ENCODE measurements at places on chromosomes 12 and 14.

DNA sequence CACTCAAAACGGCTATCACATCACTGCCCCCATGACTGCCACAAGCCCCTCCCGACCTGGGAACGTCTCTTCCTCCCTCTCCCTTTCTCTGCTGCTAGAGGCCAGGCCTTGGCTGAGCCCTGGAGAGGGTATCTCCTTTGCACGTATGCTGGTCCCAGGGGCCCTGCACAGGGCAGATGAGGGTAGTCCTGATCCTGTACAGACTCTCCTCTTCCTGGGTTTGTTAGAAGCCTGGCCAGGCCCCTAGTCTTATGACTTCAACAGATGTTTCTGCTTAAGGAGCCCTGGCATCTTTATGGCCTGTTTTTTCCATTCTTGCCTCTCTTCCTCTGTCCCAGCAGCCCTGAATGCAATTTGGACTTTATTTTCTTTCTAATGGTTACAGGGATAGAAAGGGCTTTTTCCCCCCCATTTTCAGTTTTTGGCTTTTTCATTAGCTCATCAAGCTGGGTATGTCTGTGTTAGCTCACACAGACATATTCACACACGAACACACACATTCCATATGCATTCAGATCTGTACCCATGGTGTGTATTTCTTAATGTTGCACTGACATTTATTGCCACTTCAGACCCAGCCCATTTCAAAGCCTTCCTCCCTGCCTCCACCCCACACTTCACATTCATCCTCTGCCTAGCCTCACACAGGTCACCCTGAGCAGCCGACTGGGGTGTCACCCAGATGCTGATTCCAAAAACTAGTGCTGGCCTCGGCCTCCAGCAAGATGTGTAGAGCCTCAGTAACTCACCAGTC, 203.2 kb downstream of the ZFP36L1 start:
- DNase-seq: no peak

DNA sequence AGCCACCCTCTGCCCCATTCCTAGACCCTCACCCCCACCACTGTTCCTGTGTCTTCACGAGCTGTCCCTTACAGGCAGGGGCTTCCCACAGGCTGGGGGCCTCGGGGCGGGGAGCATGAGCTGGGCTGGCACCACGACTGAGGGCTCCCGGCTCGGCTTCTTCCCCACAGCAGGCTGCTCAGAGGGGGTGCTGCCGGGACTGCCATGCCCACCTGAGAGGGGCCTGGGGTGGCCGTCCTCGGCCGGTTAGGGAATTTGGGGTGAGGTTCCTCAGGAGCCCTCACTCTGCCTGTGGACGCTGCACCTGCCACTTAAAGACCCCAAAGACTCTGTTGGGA, 6.8 kb downstream of the SLC25A47 start:
- no peak for DNase-seq

- DNase-seq: no peak
These were observed 151.5 kb downstream of the ATXN7L3B start for GRCh38 chr12:74689071-74689655.

GRCh38 chr12:50580436-50580835, 75.7 kb downstream of the DIP2B start:
- no peak for DNase-seq

- DNase-seq: no peak
These were observed 57.2 kb upstream of the DLK1 start for GRCh38 chr14:100669468-100669867.

DNA sequence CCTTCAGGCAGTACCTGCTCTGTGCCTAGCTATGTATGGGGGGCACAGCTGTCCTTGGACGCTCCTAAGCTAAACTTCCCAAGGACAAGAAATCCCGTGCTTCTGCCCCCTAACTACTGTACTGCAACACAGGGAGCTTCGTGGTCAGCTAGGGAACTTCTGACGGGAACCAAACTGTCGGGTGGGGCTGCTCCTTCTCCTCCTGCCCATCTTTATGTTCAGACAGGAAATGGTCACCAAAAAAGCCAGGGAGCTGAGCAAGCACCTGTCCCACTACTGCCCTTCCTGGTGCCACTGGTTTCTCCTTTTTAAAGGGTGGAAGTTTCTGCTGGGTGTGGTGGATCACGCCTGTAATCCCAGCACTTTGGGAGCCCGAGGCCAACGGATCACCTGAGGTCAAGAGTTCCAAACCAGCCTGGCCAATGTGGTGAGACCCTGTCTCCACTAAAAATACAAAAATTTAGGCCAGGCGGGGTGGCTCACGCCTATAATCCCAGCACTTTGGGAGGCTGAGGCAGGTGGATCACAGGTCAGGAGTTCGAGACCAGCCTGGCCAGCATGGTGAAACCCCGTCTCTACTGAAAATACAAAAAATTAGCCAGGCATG, 26.6 kb downstream of the PXN start:
- DNase-seq: no peak

- DNase-seq: no peak
These were observed 230.8 kb downstream of the DPF3 start for GRCh38 chr14:72663076-72663487.

DNA sequence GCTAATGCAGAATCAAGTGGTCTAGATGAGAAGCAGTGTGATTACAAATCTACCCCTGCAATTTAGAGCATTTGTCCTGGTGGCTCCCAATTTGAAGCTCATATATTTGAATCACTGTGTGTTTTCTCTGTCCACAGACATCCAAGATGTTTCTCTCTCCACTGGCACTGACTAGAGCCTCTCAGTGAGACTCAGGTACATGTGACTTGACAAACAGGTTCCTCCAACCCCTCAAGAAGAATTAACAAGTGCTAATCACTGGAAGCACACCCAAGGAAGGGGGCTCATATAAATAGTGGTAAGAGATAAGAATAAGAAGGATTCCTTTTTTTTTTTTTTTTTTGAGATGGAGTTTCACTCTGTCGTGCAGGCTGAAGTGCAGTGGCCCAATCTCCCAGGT, 20.5 kb downstream of the OR10G2 start:
- no peak for DNase-seq

DNA sequence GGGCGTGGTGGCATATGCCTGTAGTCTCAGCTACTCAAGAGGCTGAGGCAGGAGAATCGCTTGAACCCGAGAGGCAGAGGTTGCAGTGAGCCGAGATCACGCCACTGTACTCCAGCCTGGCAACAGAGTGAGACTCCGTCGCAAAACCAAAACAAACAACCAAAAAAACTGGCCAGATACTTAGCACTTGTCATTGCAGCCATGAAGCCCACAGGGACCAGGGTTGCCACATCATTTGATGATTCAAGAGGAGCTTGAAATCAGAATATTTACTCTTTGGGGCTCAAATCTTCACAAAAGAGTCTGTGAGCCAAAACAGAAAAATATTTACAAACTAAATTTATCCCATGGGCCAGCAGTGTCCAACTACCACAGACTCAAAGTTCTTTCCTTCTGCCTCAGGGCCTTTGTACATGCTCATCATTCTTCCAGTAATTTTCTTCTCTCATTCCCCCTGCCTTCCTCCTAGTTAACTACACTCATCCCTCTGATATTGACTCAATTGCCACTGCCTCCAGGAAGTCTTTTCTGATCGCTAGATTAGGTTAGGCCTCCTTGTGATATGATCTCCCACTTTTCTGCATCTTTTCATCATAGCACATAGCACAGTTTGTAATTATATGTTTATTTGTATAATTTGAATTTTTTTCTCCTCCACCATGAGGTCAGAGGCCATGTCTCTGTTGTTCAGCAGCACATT, 130.8 kb upstream of the PLEKHG7 start:
- DNase-seq: no peak

DNA sequence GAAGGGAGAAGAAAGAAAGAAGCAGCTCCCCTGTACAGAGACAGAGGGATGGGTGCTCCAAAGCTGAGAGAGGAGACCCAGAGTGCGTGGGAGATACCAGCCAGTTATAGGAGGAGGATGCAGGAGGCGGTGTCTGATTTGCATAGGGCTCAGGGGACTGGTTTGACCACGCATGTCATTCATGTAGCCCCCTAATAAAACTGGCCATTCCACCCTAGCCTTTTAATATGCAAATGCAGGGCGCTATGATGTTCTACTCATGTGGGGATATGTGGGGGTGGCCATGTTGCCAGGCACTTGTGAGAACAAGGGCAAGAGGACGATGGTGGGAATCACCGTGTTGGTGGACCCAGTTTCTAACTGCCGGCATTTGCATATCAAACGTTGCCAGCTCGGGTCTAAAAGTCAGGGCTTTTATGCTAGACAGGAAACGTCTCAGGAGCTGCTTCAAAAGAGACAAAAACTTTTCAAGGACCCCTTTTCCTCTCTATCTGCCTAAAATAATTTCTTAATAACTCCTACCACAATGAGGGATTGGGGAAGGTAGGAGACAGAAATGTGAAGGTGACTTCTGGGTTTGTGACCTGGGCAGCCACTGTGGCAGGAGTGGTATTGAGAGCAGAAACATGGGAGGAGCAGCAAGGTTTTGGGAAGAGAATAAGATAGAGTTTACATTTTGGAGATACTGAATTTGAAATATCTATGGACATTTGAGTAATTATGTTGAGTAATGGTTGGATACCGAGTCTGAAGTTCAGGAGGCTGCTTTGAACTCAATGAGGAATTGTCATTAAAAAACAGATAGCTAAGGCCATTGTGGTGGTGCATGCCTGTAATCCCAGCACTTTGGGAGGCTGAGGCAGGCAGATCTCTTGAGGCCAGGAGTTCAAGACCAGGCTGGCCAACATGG, 2.2 kb upstream of the ATXN3 start:
- DNase-seq: no peak

DNA sequence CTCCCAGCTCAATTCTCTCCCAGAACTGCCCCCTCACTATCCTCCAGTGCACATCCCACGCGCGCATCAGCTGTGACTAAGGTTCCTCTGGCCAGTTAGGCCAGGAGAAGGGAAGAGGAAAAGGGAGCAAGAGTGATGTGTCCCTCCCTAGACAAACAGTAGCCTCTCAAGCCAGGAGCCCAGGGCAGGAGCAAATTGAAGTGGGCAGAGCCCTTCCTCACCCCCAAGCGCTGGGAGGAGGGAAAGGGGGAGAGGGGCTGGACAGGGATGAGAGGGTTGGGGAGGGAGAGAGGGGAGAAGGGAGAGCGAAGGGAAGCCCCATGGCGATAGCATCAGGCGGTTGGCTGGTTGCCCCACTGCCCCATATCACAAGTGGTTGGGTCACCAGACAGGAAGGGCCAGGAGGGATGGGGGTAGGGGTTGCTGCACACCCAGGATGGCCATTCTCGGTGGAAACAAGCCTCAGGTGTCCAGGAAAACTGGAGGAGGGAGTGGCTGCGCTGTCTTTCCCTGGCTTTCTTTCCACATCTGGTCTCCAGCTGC, 1.1 kb downstream of the CD63 start:
- peak; percentile 17 for DNase-seq

- no peak for DNase-seq
These were observed 10.4 kb upstream of the FBLN5 start for GRCh38 chr14:91957876-91958313.

DNA sequence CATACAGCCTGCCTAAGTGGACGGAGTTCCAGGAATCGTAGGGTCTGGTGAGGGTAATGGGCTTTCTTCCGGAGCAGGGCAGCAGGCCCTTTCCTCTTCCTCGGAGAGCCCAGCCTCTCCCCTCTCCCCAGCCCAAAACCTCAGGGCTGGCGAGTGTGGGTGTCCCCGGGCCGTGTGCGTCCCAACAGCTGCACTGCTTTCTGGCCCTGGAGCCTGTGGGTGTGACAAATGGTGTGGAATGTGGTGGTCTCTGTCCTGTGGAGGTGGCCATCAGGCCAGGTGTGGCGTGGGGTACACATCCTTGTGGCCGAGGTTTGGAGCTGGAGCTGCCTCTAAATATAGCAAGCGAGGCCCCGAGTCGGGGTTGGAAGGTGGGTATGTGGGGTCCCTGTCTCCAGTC, 8.5 kb downstream of the ORAI1 start:
- DNase-seq: no peak

DNA sequence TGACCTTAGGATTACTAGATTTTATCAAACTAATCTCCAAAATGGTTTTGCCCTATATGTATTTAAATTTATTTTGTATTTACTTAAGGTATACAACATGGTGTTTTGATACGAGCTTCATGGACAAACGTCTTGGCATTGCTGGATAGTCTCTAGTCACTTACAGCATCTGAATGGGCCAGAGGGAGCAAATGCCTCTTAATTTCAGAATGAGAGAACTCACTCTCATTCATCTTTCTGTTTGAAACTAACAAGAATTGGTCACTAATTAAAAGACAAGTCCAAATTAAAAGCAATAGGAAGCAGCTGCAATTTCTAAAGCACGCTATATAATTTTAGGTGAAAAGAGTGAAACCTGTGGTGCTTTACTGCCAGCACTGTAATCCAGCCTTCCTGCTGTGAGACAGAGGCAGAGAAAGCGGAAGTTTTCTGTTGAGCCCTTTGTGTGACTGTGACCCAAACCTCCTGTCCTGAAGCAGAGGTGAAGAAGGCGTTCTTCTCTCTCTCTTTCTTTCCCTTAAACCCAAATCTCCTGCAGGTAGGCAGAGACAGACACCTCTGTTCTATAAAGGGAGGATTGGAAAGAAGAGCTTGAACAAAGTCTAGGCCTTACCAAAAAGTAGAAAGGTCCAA, 184.6 kb upstream of the NAV3 start:
- no peak for DNase-seq

DNA sequence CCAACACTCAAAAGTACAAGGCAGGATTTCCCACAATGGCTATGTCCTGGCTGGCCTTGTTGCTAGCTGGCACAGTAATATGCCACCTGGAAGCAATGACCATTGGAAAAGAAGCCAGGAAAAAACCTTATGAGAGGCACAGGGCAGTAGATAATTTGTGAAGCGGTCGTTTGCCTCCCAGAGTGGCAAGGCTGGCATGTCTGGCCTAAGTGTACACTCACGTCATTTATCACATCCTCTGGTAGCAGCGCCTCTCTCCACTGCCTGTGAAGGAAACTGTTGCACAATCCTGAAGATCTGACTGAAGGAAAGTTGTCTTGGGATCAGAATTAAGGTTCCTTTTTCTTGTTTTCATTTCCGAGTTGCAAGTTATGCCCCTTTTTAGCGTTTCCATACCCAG, 408.5 kb downstream of the ZFP36L1 start:
- no peak for DNase-seq

DNA sequence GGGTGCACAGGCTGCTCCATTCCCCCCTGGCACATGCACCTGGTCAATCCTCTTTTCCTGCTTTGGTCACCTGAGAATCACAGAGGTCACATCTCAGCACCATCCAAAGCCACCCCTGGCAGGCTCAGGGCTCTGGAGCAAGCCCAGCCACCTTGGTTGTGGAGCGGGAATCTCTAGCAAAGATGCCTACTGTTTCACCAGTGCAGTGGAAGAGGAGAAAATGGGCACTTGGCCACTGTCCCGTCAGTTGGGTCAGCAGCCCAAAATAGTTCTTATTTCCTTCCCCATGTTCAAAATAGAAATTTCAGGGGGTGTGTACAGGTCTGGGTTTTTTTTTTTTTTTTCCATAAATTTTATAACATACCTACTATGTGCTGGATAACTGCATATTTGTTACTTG, 18.3 kb downstream of the RTL1 start:
- DNase-seq: no peak

DNA sequence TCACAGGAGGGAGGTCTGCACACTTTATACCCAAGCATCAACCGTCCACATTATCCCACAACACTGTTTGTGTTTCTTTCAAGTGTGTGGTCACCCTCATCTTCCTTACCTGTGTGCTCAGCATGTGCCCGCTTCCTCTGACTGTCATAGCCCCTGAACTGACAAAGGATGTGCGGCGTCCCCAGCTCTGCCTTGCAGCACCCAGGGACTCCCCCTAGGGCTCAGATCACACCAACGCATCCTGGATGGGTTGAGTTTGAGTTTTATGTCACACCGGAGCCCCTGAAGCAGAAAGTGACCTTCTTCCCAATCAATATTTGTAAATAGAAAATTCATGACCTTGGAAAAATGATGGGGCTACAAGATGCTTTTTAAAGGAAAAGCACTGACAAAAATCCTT, 770.7 kb upstream of the TMEM132C start:
- no peak for DNase-seq
